Stimulated activated CD8-positive, alpha-beta memory T cell treated with anti-CD3 and anti-CD28 coated beads, Interleukin-2, amount 100 ng/mL, for 1 hour (primary cell): ENCODE measurements at places on chromosomes 1 and 21.

DNA sequence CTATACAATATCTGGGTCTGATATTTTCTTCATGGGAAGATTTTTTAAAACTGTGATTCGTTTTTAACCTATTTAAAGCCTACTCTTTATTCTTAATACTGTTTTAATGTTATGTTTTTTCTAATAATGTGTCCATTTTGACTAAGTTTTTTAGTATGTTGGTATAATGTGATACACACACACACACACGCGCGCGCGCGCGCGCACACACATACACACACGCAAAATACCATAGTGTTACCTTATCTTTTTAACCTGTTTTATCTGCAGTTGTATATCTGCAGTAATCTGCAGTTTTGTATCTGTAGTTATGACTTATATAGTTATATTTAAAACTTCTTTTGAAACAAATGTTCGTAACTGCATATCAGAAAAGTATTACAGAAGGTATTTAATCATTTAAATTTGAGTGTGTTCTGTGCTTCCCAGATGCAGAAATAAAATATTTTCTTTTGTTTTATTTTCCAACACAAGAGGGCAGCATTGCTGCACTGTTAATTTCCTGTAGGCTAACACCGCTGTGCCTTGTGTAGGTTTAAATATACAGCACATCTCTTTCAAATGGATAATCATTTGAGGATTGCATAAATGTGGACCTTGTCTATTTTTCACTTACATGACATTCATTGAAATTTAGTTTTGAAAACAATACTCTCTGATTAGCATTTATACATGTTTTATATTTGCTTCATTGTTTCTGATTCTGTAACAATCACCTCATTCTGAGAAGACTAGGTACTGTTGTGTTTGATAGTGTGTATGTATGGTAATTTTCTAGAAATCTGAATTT, 166.1 kb downstream of the PDE4B start:
- no peak for DNase-seq

DNA sequence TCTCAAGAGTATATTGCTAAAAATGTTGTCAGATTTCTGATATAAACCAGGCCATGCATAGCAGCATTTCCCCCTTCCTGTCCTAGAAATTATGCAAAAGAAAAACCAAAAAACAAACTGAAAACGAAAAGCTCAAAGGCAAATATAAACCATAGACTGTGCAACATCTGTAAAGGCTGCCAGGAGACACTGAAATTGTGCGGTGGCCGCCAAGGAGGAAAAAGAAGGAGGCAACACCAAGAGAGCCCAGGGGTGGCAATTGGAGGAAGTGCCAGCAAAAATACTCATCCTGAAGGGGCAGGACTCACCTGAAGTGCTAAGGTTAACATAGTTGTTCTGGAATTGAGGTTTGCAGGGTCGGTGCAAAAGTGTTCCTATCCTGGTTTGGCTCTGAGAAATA, 92.0 kb downstream of the RWDD3 start:
- DNase-seq = no peak

DNA sequence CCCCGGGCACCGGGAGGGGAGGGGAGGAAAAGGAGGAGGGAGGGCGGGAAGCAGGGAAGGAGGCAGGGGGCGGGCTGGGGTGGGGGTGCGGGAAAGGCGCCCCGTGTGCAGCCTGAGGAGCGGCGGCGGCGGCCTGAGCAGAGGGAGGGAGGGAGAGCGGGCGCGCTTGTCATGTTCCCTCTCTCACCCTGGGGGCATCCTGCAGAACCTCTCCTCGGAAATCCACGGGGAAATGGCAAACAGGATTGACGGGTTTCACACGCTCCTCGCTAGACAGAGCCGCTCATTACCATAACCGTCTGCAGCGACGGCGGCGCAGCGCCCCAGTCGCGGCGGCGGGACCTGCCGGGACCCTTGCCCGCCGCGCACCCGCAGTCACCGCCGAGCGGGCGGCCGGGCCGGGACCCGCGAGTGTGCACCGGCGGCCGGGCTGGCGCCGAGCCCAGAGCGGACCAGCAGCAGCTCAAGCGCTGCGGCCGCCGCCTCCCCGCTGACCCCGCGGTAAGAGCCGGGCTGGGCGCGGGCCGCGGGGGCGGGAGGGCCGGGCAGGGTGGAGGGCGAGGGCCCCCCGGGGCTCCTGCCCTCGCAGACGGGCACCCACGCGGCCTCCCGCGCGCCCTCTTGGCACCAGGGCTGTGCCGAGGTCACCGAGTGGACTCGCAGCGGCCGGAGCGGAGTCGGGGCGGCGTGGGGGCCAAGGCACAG, at the start of gene SERTAD4:
SERTAD4 (plus strand) TSS at position 286 of the 705 bp plus-strand sequence. CDS start 5,165 bp downstream, outside the sequence.
- no peak for DNase-seq

- no peak for DNase-seq
These were observed 113.8 kb downstream of the UBR4 start for GRCh38 chr1:19096036-19096833.

DNA sequence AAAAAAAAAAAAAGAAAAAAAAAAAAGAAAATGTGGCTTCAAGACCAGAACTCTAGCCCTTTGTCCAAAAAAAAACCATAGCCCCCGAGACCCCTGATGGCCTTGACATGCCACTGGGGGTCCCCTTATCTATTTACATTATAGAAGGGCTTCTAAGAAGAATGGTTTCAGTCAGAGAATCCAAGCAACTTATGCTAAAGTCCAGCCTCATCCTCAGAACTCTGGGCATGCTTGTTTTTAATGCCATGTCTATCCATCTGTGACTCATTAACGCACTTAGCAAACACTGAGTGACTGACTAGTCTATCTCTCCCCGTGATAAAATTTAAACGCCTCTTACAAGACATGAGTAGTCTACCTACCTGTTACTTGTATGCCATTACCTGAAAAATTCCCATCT, 29.3 kb downstream of the ERG start:
- DNase-seq = no peak

- DNase-seq = no peak
These were observed 85.9 kb upstream of the DPH5 start for GRCh38 chr1:101111461-101111860.

GRCh38 chr1:41618066-41618825, 133.8 kb upstream of the EDN2 start:
- no peak for DNase-seq

DNA sequence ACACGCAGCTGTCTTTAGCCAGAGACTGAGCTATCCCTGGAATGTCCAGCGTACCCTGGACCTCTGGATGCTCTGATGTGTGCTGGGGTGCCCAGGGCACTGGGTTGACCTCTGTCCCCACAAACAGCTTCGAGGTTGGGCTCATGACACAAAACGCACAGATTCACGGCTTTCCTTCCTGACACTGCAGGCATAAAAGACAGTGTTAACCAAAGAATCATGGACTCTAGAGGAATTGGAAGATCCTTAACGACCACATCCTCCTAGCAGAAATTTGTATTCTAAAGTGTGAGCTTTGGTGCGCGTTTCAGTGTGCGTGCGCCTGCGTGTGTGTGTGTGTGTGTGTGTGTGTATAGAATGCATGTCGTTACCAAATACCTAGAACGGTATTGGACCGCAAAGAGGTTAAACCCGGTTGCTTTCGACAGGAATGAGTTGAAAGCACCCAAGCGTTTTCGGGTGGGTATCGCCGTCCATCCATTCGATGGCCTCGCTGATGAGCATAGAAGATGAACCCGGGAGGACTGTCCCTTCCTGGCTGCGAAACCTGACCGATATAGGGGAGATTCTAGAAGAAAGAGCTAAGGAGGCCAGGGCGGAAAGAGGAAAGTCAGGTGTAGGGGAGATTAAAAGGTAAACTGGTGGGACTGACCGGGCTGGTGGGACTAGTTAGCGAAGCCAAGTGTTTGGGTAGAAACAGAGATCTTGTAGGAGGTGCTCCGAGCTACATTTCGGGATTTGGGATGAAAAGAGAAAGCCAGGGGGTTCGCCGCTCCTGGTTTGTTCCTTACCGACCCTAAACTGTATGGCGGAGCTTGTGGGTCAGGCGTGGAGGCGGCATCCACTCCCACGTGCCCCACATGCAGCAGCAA, 6.8 kb upstream of the LHX9 start:
- DNase-seq = no peak

DNA sequence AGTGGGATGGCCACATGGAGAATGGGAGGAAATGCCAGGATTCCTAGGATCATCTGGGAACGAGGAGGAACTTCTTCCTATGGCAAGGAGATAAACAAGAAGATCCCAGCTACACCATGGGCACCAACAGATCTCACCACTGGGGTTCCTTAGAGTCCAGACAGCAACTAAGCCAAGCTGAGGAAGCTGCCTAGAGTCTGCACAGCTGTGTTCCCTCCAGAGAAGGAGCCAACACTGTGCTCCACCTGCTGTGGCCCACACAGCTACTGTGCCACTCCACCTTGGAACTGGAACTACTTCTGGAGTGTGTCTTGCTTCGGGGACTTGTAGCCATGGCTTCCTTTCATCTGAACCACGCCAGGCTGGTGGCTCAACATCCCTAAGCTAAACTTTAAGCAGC, 6.0 kb downstream of the IFNAR1 start:
- DNase-seq = no peak

GRCh38 chr1:113057006-113057405, 16.0 kb upstream of the LRIG2 start:
- DNase-seq = no peak

DNA sequence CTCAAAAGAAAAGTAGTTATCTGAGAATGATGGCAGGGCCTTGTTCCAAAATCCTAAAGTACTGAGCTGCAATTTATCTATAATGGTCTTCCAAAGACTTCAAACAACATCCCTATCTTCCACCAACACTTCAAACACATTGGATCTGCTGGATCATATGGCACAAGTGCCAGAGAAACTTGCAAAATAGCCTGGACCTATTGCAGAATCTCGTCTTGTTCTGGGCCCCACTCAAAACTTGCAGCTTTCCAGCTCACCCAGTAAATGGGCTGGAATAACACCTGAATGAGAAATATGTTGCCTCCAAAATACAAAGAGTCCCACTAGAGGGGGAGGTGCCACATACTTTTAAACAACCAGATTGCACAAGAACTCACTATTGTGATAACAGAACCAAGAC, 44.0 kb upstream of the PKN2 start:
- DNase-seq = no peak

DNA sequence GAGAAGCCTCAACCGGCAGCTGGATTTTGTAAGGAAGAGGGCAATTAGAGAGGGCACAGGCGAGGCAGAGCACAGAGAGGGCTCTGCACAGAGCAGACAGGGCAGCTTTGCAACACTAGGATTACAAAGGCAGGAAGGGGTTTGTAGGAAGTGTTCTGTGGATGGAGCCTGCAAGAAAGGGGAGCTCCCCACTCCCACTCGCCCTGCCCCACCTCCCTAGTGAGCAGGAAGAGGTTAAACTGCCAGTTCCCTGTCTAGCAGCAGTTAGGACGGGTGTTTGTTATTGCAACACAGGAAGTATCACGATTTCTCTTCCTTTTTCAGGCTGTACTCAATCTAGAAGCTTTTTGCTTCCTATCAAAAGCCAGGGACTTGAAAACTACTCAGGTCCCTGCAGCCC, 63.3 kb upstream of the LRRC8D start:
- no peak for DNase-seq

DNA sequence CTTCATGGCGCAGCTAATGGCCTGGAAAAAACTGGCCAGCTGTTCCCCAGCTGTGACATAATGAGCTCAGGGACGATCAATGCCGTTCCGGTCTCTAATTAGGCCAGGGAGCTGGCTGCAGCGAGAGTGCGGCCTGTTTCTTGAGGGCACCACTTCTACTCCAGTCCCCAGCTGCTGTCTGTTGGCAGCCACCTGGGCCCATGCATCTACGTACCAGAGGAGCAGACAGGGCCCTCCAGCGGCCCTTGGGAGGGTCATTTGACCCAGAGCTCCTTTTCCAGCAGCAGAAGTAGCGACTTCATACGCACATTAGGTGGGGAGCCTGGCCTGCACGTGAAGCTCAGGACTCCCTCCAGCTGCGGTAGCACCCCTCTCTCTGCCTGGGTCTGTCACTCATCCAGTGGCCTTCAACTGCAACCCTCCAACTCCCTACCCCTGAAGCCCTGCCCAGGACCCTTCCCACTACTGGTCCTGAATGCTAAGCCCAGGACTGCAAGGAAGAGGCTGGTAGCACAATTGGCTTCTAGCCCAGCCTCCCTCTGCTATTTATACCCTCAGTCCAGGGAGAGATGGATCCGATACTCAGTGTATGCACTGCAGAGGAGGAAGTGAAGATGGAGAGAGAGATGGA, 9.1 kb upstream of the GPR61 start:
- no peak for DNase-seq

GRCh38 chr1:183877053-183877720, 72.3 kb downstream of the RGL1 start:
- DNase-seq = no peak

- DNase-seq = no peak
These were observed 43.0 kb downstream of the ACOT7 start for GRCh38 chr1:6350416-6351088.

DNA sequence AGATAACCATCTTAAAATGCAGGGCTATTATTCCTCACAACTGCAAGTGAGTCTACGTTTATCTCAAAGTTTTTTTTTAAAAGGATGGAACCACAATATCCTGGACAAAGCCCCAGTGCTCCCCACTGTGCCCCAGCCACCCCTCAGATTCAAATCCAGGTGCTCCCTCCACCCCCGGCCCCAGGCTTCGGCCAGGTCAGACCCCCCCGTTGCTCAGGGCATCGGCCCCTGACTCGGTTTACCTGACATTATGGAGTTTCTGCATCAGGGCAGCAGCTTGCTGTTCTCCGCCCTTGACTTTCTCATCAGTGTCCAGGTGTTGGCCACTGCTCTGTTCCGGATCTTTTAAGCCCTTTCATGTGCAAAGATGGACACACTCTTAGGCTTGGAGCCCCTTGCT, 72.9 kb downstream of the SCCPDH start:
- DNase-seq = no peak

DNA sequence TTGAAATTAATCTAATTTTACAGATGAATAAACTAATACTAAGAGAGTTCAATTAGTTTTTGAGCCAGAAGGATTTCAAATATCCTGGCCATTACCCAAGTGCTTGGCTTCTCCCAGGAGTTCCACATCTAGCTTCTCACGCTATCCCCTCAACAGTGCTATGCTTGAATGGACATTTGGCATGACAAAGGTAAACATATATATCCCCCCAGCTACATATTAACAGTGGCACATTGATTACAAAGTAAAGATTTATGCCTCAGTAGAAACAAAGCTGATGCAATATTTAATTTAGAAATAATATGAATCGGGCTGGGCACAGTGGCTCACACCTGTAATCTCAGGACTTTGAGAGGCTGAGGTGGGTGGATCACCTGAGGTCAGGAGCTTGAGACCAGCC, 434.6 kb upstream of the PRMT6 start:
- no peak for DNase-seq

DNA sequence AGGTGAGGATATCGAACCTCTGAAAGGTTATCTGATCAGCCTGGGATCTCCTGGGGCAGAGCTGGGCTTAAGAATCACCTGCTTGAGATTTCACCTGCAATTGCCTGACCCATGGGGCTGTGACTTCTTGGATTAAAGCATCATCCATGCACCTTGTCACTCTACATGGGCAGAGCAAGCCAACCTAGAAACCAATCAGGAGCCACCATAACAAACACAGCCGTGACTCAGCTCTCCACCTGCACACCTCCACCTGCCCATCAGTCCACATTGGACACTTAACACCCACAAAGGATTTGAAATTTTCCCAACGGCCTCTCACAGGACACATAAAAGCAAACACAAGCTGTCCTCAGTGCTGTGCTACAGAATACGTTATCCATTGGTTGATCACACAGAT, 35.1 kb upstream of the ETS2 start:
- no peak for DNase-seq

GRCh38 chr1:94927405-94928175, 680 bp upstream of the CNN3 start:
- no peak for DNase-seq
